Hematopoietic multipotent progenitor cell (in vitro differentiated cells): ENCODE measurements at places on chromosomes 7 and 10. TPM values are rescaled to one million over a fixed set of nuclear protein-coding genes. Genes with fewer than 3 reads are reported as not detected.

The EPHB6 gene
- total RNA-seq = 18.9 TPM

DNA sequence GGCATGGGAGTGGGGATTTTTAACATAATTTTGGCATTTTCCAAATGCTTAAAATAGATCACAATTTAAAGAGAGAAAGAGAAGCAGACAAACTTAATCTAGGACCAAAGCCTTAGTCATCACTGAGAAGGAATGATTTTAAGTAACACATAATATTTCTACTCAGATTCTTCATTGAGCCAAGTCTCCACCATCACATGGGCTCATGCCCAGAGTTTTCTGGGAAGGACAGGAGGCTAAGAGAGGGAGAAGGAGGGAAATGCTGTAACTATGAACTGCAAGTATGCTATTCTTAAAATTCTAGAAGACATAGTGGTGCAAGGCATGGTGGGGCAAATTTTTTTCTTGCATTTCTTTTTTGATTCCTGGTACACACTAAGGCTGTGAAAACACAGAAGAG lies 23.8 kb upstream of the UBE2D1 start:
- DNase-seq = no peak

- no peak for DNase-seq
Measured at GRCh38 chr7:1468203-1468602, 8.9 kb upstream of the MICALL2 start.

DNA sequence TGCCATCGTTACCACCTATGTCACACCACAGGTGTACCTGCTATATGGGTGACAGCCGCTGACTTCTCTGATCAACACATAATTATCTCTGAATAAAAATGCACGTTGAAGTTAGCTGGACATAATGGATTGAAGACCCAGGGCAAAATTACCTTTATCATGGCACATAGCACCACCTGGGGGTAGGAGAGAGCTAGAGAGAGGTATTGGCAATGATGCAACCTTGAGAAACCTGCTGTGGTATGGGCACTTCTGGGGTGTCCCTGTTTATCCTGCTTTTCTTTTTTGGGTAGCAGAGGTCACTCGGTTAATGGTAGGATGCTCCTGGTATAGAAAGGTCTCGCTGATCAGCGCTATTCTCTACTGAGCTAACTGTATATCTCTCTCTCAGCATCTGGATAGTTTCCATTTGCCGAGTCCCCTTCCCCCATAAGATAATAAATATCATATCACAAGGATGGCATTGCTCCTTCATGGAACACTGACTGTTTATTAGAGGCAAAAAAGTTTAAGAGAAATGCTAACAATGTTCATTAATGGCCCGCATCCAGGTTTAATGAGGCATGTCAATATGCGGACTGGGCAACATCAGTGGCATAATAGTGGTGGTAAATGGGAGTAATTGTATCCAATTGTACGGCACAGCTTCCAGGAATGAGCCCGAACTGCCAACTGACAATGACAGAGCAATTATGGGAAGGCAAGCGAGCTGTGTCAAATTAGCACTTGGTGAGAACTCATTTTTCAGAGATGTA lies 323.1 kb downstream of the TFEC start:
- DNase-seq = peak; percentile 0

DNA sequence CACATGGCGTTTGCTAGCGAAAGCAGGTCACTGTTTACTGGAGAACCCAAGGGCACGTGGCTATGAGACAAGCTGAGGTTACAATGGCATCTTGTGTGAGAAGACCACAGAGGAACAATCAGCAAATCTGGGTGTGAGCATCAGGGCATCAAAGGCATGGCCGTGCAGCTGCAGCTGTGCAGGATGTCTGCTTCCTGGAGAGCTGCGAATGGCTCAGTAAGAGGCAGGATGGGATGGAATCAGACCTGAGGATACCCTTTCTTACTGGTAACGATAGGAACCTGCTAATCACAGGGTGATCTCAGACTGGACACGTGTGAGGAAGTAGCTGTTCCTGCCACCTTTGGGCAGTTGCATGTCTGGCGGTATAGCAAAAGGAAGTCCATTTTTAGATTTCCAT lies 119.5 kb downstream of the RNF216 start:
- DNase-seq = no peak
